ENCODE measurements at places on chromosomes 4 and X.

DNA sequence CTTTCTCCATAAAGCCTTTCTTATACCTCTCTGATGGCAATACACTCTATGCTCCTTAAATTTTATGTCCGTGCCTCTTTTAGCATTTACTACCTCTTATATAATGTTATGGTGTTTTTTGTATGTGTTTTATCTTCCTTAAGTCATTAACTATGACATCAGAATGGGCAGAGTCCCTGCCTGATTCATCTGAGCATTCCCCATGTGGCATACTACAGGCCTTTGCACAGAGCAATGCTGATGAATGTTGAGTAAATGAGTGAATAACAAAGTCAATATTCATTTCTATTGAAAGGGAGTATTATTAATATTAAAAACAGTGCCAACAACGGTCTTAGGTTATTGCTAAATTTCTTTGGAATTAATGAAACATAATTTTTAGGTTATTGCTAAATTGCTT lies 18.8 kb upstream of the RPS6KA3 start:
- no peak for DNase-seq

DNA sequence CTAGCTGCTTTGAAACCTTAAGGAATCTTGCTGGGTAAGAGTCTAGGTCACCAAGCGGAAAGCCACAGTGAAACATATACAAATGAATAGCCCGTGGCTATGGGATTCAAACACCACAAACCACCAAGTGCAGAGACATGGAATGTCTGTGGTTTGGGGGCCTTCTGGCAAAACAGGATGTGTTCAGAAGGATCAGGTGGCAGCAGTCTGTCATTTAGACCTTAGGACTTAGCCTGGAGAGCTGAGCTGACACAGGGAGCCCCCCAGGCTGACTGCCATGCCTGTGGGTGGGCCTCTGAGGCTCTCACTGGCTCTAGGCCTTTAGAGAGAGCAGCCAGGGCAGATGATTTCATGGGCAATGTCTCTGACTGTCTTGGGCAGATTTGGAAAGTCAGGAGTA lies 225.6 kb downstream of the FBXW7 start:
- DNase-seq = no peak

- DNase-seq = no peak
Observed at GRCh38 chr4:103002551-103002950, 17.0 kb downstream of the SLC9B1 start.

DNA sequence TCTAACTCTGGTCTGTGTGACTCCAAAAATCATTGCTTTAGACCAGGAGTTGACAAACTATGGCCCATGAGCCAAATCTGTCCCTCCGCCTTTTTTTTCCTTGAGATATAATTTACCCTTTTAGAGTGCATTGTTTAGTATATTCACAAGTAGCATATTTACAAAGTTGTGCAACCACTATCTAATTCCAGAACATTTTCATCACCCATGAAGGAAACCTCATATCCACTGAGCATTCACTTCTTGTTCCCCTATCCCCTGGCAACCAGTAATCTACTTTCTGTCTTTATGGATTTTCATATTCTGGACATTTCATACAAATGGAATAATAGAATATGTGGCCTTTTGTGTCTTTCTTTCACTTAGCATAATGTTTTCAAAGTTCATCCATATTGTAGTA lies 67.4 kb upstream of the CITED1 start:
- DNase-seq = no peak

GRCh38 chr4:76208005-76208765 lies 5.4 kb downstream of the SCARB2 start:
- DNase-seq = no peak

- no peak for DNase-seq
Observed at GRCh38 chr4:85780664-85781063, 305.7 kb downstream of the ARHGAP24 start.

DNA sequence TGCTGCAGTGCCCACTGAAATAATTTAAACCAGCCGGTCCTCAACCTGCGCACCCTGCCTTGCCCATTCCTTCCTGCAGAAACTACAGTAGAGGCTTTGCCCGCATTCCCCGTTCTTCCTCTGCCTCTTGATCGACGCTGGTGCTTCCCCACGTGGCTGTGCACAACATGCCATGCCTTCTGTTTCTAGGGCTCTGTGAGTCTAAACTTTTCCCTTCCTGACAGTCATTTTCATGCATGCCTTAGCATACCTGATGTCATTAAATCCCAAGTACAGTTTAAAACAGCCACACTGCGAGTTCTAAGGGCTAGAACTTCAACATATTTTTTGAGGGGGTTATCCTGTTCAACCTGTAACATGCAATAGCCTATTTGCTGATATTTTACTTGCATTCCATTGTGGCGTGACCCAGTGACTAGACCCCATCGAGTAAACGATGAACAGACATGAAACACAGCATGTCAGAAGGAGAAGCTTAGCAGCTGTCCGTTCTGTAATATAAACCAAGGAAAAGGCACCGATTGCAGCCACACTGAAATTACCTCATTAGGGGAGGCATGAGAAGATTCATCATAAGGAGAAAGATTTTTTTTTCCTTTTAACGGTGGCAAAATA lies 232.5 kb downstream of the ARHGAP10 start:
- no peak for DNase-seq

DNA sequence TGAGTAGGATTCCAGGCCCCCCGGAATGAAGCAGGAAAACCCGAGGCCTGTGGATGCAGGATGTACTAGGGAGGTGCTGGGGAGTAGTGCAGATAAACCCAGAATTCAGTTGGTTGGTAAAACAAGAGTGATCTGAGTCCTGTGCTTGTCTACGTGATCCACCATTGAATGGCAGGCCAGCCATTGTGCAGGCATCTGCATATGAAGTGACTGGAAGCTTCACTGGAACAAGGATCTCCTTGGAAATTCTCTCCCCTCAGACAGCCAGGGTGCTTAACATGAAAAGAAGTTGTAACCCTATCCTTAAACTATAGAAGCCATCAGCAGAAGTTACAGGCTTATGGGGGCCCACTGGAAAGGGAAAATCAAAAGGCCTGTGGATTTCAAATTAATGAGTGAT lies 656 bp upstream of the GSPT2 start:
- DNase-seq = no peak

DNA sequence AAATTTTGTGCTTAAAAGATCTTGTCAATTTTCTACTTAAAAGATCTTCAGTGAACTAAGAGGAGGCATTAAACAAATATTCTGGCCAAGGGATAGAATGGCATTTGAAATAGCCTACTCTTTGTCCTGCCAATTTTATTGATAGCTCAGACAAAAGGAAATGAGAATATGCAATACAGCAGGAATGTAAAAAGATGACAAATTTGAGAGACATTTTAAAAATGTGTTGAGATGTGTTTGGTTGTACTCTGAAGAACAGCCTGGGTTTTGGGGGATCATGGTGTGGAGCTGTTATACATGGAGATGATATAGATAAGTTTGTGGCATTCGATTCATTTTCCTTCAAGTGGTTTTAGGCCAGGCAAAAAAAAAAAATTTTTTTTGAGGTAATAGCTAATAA lies 11.6 kb upstream of the MAD2L1 start:
- DNase-seq = no peak

- no peak for DNase-seq
Observed at GRCh38 chr4:125421547-125421946, 106.8 kb downstream of the FAT4 start.

DNA sequence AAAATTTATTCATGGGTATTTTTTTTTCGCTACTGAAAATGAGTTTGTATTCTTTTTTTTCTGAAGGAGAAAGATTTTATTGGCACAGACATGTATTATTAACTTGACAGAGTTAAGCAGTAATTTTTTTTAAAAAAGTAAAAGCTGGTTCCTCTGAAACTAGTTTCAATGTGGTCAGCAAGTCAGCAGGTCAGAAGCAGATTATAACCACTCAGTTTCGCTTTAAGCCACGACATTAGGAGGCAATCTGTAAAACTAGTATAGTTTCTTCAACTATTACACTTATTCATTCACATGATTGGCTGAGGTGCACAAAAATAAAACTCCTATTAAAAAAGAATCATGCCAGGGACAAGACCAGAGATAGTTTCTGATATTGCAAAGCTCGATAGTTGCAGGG lies 714.2 kb upstream of the PCDH7 start:
- no peak for DNase-seq

- DNase-seq = no peak
Observed at GRCh38 chr4:101191302-101192098, 155.8 kb downstream of the PPP3CA start.

DNA sequence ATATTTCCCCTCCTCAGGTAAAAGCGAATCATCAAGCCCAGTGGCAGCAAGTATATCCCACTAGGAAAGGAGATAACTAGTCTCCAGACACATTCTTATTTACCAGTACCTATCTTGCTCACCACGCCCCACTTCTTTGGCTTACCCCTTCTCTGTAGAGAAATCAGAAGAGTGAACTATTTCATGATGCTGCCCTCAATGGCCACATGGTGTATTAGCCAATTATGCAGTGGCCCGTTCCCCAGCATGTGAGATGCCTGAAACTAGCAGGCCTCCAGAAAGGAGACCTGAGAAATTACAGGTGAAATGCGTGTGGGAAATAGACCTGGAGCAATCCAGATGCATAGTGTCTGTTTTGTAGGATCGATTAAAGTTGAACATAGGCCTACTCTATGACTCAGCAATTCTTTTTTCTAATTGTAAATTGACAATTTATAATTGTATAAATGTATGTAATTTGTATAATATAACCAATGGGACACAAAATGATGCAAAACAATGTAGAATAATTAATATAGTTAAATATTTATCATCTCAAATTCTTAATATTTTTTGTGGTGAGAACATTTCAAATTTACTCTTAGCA lies 87.3 kb downstream of the CXCL13 start:
- no peak for DNase-seq

DNA sequence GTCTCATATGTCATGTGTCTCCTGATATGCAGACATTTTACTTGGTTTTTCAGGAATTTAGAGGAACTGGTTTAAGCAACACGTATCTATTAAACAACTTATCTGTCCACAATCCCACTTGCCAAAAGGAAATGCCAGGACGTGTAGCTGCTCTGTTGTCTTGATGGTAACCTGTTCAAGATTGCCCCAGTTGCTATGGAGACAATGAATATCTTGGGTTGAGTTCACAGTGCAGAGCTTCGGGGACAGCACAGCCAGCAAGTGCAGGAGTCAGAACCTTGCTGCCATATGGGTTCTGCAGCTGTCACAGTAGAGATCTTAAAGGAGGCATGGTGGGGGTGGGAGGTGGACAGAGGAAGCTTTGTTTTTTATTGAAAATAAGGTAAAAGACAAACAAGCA lies 28.7 kb upstream of the FAM9B start:
- DNase-seq = no peak

DNA sequence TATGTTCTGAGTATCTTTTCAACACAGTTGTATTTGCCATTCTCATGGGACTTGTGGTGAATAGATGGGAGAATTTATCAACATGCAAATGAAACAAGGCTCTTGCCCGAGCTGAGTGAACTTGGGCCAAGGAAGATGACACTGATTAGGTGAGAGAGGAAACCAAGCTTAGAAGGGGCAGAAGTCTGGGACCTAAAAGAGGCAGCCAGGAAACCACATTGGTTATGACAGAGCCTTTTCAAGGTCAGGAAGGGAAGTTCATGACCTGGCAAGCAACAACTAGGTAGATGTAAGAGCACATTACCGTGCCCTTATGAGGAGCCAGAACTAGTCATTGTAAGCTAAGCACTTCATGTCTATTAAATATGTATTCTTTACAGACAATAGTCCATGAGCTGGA lies 590.3 kb downstream of the PACRGL start:
- no peak for DNase-seq

DNA sequence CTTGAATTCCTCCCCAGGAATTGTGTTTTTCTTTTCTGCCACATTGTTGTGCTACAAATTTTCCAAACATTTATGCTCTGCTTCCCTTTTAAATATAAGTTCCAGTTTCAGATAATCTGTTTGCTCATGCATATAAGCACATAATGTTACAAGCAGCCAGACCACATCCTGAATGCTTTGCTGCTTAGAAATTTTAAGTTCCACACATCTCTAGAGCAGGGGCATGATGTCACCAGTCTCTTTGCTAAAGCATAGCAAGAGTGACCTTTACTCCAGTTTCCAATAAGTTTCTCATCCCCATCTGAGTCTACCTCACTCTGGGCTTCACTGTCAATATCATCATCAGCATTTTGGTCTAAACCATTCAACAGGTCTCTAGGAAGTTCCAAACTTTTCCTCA lies 932.5 kb downstream of the SH3BGRL start:
- no peak for DNase-seq

GRCh38 chr4:10958226-10958856 lies 273.8 kb upstream of the CLNK start:
- DNase-seq = no peak

DNA sequence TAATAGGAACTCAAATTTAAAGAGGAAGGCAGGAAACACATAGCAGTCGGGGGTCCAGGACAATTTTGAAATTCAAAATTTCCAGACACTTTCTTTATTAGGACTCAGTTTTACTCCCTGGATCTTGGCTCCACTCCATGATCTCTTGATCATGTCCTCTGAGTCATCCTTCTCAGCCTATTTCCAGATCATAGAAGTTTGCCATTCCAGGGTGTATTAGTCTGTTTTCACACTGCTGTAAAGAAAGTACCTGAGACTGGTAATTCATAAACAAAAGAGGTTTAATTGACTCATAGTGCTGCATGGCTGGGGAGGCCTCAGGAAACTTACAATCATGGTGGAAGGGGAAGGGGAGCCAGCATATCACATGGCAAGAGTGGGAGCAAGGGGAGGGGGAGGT lies 564.7 kb upstream of the ACTRT1 start:
- no peak for DNase-seq

DNA sequence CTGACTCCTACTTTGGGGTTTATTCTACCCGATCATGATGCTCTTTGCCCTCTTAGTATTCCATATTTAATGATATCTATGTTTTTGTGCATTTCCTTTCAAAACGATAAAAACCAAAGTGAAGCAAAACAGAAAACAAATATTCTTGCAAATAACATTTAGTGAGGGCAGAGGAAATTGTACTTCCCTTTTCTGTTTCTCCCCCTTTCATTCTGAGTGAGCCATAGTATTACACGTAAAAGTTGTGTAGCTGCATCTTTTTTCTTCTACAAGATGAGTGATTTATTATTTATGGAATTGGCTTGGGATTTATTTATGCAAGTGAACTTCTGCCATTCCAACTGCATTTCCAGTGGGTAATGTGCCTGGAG lies 109.9 kb downstream of the AFF2 start:
- DNase-seq = no peak

GRCh38 chr4:77354550-77354949 lies 197.5 kb downstream of the CCNG2 start:
- no peak for DNase-seq

GRCh38 chr4:105546086-105546485 lies 6.3 kb upstream of the ARHGEF38 start:
- DNase-seq = no peak

DNA sequence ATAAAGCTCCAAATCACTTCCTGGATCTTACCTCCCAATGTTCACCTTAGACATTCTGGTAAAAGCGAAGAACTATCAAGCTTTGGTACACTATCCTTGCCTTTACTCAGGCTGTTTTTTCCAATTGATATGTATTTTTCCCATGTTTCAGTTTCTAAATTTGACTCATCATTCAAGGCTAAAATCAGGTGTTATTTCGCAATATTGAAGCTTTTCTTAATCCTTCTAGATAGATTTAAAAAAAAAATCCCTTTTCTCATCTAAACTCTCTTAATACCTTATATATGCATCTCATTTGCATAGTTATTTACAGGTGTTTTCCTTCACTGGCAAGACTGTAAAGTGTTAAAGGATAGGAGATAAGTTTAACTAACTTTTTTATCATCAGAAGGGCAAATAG lies 608.1 kb upstream of the FAM241A start:
- no peak for DNase-seq
